Uterine smooth muscle cell (primary cell): ENCODE measurements at places on chromosomes 6 and 20. TPM values are rescaled to one million over a fixed set of nuclear protein-coding genes. Genes with fewer than 3 reads are reported as not detected.

The MCM8 gene
- total RNA-seq, result 9.4 and 30.4 TPM in 2 replicates

The PRDM1 gene
- total RNA-seq, result 3.3 and 3.4 TPM in 2 replicates

The GABBR1 gene
- 11.8 and 16.9 TPM in 2 replicates for total RNA-seq

The NKAPL gene
- 1.00 and 1.9 TPM in 2 replicates for total RNA-seq

The SLPI gene
- total RNA-seq, result not detected in 2 replicates

The ARMH2 gene
- not detected in 2 replicates for total RNA-seq

The BPIFB1 gene
- not detected in 2 replicates for total RNA-seq

The ABHD16B gene
- total RNA-seq, result not detected in 2 replicates

The RNF144B gene
- 0.55 and 0.62 TPM in 2 replicates for total RNA-seq

The SMOC2 gene
- total RNA-seq, result not detected in 2 replicates

The SIGLEC1 gene
- total RNA-seq, result not detected in 2 replicates

The TBP gene
- 10.0 and 20.4 TPM in 2 replicates for total RNA-seq

The GPLD1 gene
- total RNA-seq, result 0.33 and 0.87 TPM in 2 replicates

The OPRL1 gene
- 1.1 and 2.1 TPM in 2 replicates for total RNA-seq

The PTK6 gene
- 0.11 and 0.12 TPM in 2 replicates for total RNA-seq

The KCNB1 gene
- total RNA-seq, result under 0.01 and 0.12 TPM in 2 replicates

The SAMHD1 gene
- 20.6 and 23.2 TPM in 2 replicates for total RNA-seq

The FAM184A gene
- total RNA-seq, result 1.00 and 1.1 TPM in 2 replicates

The HLA-DMA gene
- 0.33 and 1.1 TPM in 2 replicates for total RNA-seq

The LY86 gene
- not detected in 2 replicates for total RNA-seq

The TNNC2 gene
- 0.12 and 0.44 TPM in 2 replicates for total RNA-seq

The MMP24 gene
- 0.11 and 0.12 TPM in 2 replicates for total RNA-seq

The GATA5 gene
- total RNA-seq, result 0.33 and 0.50 TPM in 2 replicates

The BLCAP gene
- total RNA-seq, result 25.3 and 28.0 TPM in 2 replicates

The ZSCAN26 gene
- 19.4 and 21.9 TPM in 2 replicates for total RNA-seq

The VSX1 gene
- total RNA-seq, result not detected in 2 replicates

The RAD21L1 gene
- 0.66 TPM in 1 of 2 replicates, not detected in the other for total RNA-seq

The ADTRP gene
- total RNA-seq, result 6.4 and 6.9 TPM in 2 replicates

The PPP1R14C gene
- 0.50 and 1.9 TPM in 2 replicates for total RNA-seq

The EPHA7 gene
- 0.50 and 1.00 TPM in 2 replicates for total RNA-seq

The FLRT3 gene
- 3.8 and 5.6 TPM in 2 replicates for total RNA-seq

The LRRC73 gene
- 0.44 and 0.62 TPM in 2 replicates for total RNA-seq

The LGSN gene
- total RNA-seq, result not detected in 2 replicates

The CCDC167 gene
- 17.2 and 28.0 TPM in 2 replicates for total RNA-seq

The SPAG4 gene
- 6.0 and 12.7 TPM in 2 replicates for total RNA-seq

The SPO11 gene
- total RNA-seq, result not detected in 2 replicates

The CST7 gene
- total RNA-seq, result 0.37 TPM in 1 of 2 replicates, not detected in the other

The CYP24A1 gene
- total RNA-seq, result not detected in 2 replicates

The ZCCHC3 gene
- total RNA-seq, result 13.9 and 14.1 TPM in 2 replicates

The IL17F gene
- total RNA-seq, result not detected in 2 replicates

The KIAA1755 gene
- 0.66 and 2.7 TPM in 2 replicates for total RNA-seq

The ID4 gene
- 15.8 and 18.6 TPM in 2 replicates for total RNA-seq

The CLPSL1 gene
- total RNA-seq, result not detected in 2 replicates

The CDS2 gene
- total RNA-seq, result 39.6 and 44.0 TPM in 2 replicates

The UFL1 gene
- 44.3 and 48.4 TPM in 2 replicates for total RNA-seq

The LY6G6D gene
- not detected in 2 replicates for total RNA-seq

The ERGIC3 gene
- 286 and 388 TPM in 2 replicates for total RNA-seq

The GNAS-AS1 gene
- total RNA-seq, result 0.87 and 1.00 TPM in 2 replicates
